NCI-H2029 treated with DMSO at 0.1 percent for 48 hours (cell line): ENCODE measurements at places on chromosomes 6 and 20.

DNA sequence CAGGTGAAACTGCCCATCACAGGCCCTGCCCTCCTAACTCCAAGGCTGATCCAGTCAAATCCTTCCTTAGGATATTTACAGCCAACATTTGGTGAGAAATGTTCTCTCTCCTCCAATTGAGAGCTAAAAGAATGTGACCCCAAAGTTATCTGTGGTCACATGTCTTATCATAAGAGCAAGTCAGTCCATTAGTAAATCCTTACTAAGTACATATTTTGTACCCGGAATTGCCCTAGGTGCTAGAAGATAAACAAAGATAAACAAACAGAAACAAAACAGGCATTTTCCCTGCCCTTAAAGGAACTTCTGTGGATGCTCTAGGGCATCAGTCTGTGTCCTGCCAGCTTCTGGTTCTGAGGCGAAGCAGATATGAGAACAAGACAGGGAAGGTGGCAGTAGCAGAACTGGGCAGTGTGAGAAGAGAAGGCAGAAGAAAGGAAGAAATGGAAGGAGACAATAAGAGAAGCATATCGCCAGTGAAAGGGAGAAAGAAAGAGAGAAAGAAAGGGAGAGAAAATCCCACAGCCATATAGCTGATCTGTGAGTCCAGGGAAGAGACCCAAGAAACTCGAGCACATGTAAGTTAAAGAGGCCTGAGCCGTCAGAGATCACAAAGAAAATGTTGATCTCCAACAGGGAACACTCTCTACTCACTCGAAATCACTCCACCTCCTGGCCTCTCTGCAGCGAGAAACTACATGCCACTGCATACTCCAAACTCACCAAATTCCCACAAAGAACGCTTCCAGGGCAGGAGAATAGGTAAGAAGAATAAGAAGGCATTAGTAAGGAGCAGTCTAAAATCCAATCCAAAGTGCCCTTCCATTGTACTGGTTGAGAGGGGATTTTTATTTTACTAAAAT is 41.7 kb downstream of the CDK5RAP1 start:
- no peak for DNase-seq

DNA sequence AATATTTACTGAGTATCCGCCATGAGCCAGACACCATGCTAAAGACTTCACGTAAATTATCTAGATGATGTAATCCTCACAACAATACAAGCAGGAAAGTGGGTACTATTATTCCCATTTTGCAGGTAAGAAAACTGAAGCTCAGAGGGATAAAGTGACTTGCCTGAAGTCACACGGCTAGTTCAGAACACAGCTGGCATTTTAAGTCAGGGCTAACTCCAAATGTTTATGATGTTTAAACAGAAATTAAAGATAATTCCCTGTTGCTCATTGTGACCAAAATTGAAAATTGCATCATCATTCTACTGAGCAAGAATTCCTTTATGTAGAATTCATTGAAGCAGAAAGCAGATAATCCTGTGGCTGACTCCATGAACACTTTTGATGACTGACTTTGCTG is 71.3 kb upstream of the STXBP5 start:
- DNase-seq: no peak

- no peak for DNase-seq
These were observed 351.7 kb downstream of the CDC5L start for GRCh38 chr6:44739181-44739580.

GRCh38 chr6:162680367-162680766 is 47.2 kb downstream of the PRKN start:
- DNase-seq: no peak

DNA sequence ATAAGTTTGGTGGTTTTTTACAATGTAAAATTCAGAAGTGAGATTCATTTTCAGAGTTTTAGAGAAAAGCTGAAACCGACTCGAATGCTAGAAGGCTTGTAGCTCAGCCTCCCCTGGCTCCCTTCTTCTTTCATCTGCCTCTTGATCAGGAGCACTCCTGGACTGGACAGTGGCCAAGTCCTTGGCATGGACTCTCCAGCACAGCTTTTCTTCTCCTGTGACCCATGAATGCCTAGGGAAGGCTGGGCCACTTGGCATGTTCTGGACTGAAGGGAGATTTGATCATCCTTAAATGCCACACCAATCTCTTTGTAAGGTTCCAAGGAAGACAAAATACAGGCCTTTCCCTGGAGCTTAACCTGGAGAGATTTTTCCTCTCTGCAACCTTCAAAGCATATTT is 384.0 kb upstream of the SASH1 start:
- no peak for DNase-seq

- DNase-seq: no peak
These were observed 13.7 kb downstream of the RIPK1 start for GRCh38 chr6:3081960-3082359.

GRCh38 chr6:83073615-83074014 is 6.1 kb downstream of the DOP1A start:
- DNase-seq: no peak

- DNase-seq: no peak
These were observed 160.1 kb downstream of the DTNBP1 start for GRCh38 chr6:15502446-15503345.

GRCh38 chr20:60641879-60642447 is 610.1 kb upstream of the CDH4 start:
- DNase-seq: no peak

GRCh38 chr6:80523531-80523997 is 417.1 kb downstream of the BCKDHB start:
- DNase-seq: peak; percentile 78

- no peak for DNase-seq
These were observed 21.5 kb downstream of the SYNJ2 start for GRCh38 chr6:158002951-158003853.

DNA sequence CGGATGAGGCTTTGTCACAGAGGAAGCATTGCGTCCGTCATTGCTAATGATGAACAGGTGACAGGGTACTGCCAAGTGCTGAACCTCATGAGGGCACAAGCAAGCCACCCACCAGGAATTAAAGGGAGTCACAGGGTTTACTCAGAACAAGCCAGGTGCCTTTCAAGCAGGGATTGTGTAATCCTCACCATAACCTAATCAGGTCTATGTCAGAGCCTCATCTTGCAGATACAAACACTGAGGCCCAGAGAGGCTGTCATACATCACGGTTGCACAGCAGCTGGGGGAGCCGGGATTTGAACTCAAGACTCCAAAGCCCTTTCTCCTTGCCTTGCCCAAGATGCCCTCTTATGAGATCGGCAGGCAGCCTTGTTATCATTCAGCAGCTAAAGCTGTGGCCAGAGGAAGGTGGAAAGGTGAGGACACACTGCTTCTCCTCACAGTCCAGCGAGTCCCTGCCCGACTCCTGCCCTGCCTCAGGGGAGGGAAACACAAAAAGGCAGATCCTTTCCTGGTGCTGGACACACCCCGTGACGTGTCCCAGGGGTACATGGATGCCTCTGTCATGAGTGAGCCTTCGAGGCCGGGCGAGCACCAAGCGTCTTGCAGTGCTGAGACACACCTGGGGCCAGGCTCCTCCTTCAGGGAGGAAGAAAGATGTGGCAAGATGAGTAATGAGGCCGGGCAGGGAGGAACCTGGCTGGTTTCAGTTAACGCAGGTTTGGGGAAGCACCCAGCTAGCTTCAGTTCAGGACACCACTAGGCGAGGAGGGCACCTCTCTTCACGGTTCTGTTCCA is 214.9 kb downstream of the LY86 start:
- no peak for DNase-seq

DNA sequence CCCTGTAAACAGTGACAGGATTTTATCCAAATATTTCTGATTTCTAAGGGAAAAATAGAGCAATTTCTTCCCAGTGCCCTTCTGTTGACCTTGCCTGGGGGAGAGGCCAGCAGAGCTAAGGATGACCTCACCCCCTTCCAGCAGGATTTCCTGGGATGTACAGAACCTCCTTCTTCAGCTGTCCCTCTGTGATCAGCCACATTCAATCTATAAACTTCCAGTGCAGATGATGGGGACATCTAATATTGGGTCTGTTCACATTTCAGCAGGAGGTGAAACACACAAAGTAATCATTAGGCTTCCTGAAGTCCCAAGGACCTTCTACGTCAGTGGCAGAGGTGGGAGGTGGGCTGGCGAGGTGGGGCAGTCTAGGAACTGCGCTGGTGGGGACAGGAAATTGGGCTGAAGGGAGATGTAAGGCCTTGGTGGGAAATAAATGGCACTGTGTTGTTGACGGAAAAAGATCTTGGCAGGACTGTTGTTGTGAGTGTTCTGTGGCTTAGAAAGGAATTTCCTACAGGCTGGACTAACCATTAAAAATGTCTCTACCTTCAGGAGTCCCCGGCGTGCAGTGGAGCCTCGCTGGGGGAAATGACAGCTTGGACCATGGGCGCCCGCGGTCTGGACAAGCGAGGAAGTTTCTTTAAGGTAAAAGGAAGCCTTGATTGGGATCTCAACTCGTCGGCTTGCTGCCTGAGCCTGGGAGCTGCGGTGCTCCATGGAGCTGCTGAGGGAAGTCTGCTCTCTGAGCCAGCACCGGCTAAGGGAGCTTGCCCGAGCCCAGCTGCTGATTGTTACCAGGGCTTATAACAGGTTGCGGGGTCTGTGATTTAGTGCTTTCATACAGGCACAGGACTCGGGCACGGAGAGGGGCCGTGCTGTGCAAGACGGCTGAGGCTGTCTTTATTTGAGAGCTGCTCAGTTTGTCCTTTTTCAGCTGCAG is 127.9 kb upstream of the NAA20 start:
- DNase-seq: peak; percentile 16

- no peak for DNase-seq
These were observed 83.4 kb upstream of the ASF1A start for GRCh38 chr6:118810420-118811027.

GRCh38 chr6:32772656-32773055 is 9.3 kb upstream of the HLA-DQB2 start:
- no peak for DNase-seq

GRCh38 chr20:32462900-32463641 is 104.9 kb downstream of the ASXL1 start:
- no peak for DNase-seq

DNA sequence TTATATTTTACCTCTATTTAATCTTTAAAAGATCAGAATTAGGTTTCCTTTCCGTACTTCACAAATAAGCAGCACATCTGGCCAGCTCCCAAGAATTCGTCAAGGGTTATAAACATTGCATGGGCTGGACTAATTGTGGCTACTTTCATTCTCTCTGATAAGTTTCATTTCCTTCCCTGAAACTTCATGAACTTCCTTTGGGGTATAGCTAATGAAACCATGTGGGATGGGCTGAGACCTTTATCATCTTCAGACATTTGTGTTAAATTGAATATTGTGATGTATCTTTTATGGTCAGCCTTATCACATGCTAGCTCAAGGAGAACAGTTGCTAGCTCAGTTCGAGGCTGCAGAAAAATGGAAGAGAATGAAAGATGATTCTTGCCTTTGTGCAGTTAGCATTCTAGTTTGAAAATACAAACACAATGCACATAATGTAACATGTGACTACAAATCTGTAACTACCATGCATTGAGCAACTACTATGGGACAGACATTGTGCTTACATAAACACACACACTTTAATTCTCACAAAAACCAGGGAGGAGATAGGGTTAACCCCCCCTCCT is 1.7 kb upstream of the GMPR start:
- no peak for DNase-seq

DNA sequence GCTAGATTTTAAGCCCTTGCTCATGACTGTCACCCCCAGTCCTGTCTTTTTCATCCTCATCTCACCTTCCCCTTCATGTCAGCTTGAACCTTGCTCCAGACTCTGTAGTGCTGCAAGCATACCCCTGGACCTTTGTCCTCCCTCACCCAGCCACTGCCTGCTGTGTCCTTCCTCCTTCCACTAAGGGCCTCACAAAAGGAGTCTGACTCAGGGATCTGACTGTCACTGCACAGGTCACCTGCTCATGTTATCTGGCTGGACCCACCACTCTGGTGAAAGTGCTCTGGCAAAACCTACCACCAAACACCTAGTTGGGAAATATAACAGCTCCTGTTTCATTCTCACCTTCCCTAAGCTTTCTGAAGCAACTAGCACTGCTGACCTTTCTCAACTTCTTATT is 151.4 kb downstream of the INSM1 start:
- DNase-seq: no peak

DNA sequence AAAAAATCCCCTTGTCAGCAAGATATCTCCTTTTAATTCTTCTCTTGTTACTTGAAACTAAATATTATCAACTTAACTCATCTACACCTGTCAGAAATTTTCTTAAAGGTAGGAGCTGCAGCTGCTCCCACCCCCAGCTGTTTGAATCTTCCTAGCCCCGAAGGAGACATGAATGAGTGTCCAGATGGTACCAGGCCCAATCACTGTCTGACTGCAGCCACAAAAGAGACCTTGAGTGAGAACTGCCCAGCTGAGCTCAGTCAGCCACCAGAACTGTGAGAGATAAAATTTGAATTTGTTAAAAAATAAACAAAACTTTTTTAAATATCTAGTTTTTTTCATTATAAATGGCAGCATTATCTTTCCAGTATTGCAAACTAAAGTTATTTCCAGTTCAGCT is 84.7 kb downstream of the PRSS35 start:
- no peak for DNase-seq

DNA sequence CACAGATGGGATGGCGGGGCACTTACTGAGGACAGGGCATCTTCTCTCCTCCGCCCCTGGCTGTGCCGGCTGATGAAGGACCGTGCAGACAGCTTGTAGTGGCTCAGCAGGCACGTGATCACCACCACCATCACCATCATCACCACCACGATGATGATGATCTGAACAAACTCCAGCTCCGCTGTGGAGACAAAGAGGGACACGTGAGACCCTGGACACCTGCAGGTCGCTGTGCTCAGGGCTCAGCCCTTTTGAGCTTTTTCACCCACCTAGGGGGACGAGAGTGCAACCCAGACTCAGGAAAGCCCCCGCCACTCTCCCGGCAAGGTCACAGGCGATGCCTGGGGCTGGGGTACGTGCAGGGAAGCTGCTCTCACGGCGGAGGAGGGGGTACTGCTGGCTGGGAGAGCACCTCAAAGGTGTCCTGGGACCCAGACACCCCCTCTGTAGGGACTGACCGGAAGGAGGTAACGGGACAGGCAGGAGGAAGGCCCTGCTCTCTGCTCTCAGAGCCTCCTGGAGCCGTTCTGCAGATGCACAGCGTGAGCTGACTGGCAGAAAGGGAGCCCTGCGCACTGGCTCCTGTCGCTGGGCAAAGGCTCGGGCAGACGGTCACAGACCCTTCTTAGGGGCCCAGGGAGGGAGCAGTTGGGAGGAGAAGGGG is 39.4 kb upstream of the ZBP1 start:
- no peak for DNase-seq

GRCh38 chr6:105794239-105794638 is 291.9 kb upstream of the PRDM1 start:
- no peak for DNase-seq

- no peak for DNase-seq
These were observed 31.8 kb downstream of the MDN1 start for GRCh38 chr6:89787660-89788328.

- peak; percentile 92 for DNase-seq
These were observed at the start of gene CNKSR3 for GRCh38 chr6:154510144-154510905. CNKSR3 (minus strand) TSS chr6:154510685; CDS start chr6:154510114, 571 bp downstream.

- DNase-seq: no peak
These were observed 99.8 kb downstream of the SMOC2 start for GRCh38 chr6:168540713-168541291.

GRCh38 chr6:36610041-36610955 is 16.1 kb downstream of the SRSF3 start:
- no peak for DNase-seq
